Neural progenitor cell (in vitro differentiated cells): ENCODE measurements at places on chromosomes 5 and 9. TPM values are rescaled to one million over a fixed set of nuclear protein-coding genes. Genes with fewer than 3 reads are reported as not detected.

The KIF4B gene
- 0.12 TPM in 1 of 2 replicates, not detected in the other for total RNA-seq

GRCh38 chr5:150765799-150766169, 7.0 kb upstream of the DCTN4 start:
- no peaks in the 10 kb centered on the region for H3K36me3 ChIP-seq
- no peak overlapping the region for H3K4me3 ChIP-seq
- no peak overlapping the region for H3K27ac ChIP-seq
- H3K27me3 ChIP-seq: no peaks in the 10 kb centered on the region
- no peaks in the 10 kb centered on the region for H3K4me1 ChIP-seq

The GRM6 gene
- not detected in 2 replicates for total RNA-seq

DNA sequence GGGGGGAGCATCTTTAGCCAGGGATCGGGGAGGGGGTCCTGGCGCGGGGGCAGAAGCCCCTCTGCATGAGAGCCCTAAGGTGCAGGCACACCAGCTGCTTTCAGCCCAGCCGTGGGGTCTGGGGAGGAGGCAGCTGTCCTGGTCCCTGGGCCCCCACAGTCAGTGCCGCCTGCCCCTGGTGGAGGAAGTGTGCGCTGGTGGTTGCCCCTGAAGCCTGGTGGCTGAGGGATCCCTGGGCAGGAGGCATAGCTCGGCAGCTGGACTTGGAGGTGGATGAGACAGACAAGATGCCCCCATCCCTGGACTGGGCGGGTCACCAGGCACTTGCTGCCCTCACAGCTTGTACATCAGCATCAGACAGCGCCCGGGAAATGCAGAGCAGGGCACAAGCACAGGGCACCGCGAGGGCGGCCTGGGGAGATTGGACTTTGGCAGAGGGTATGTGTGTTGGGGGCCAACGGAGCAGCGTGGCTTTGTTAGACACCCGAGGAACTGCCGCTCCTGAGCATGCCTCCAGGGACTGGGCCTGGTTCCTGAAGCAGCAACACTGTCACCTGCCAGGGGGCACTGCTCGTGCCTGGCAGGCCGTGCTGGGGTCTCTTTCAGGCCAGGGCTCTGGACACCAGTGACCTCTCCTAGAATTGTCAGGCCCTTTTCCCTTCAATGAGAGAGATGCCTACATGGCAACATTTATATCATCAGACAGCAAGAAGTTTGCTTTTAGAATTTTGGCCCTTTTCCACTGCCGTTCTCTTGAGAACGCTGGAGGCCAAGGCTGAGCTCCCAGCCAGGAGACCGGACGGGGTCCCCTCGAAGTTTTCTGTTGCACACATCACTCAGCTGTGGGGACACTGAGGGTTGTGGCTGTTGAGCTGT, 41.9 kb upstream of the CTSL start:
- H3K4me3 ChIP-seq: no peak overlapping the region
- no peaks in the 10 kb centered on the region for H3K4me1 ChIP-seq
- H3K36me3 ChIP-seq: no peaks in the 10 kb centered on the region

DNA sequence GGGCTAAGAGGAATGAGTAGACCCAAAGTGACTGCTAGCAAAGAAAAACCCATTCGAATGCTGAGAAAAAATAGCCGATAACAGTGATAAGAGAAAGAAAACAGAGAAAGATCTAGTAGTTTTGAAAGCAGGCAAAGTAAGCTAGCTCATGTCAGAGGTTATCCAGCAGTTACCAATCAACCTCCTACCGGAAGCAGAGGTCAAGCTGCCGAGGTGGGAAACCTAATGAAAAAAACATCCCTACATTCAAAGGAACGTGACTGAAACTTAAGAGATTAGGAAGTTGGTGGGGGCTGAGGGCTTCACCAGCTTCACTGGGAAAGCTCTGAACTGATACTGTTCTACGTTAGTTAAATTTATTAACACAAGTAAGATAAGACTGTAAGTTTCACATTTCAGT, 32.6 kb downstream of the SSBP2 start:
- DNase-seq: peak; percentile 52
- peaks cover 36% of the 10 kb centered on the region for H3K4me1 ChIP-seq
- H3K27ac ChIP-seq: peak overlapping the region; percentile 65
- no peaks in the 10 kb centered on the region for H3K27me3 ChIP-seq
- H3K4me3 ChIP-seq: no peak overlapping the region
- H3K36me3 ChIP-seq: no peaks in the 10 kb centered on the region

- peaks cover 6% of the 10 kb centered on the region for H3K36me3 ChIP-seq
- no peak overlapping the region for H3K27ac ChIP-seq
- H3K4me1 ChIP-seq: no peaks in the 10 kb centered on the region
Observed at GRCh38 chr5:90809311-90810056, 250.9 kb downstream of the ADGRV1 start.

GRCh38 chr5:142798099-142798770, 28.1 kb downstream of the ARHGAP26 start:
- peaks cover 8% of the 10 kb centered on the region for H3K4me1 ChIP-seq
- no peaks in the 10 kb centered on the region for H3K36me3 ChIP-seq
- H3K27ac ChIP-seq: no peak overlapping the region
- H3K27me3 ChIP-seq: no peaks in the 10 kb centered on the region
- no peak for DNase-seq
- no peak overlapping the region for H3K4me3 ChIP-seq

GRCh38 chr9:127014216-127014909, 99.8 kb downstream of the RALGPS1 start:
- H3K27ac ChIP-seq: no peak overlapping the region
- no peaks in the 10 kb centered on the region for H3K27me3 ChIP-seq
- DNase-seq: no peak
- peaks cover 12% of the 10 kb centered on the region for H3K4me1 ChIP-seq

GRCh38 chr5:116137544-116138378, 52.9 kb downstream of the COMMD10 start:
- no peak overlapping the region for H3K27ac ChIP-seq
- no peaks in the 10 kb centered on the region for H3K27me3 ChIP-seq
- peak; percentile 69 for DNase-seq
- H3K36me3 ChIP-seq: no peaks in the 10 kb centered on the region
